ENCODE measurements at places on chromosomes 1 and 21.

GRCh38 chr1:224670506-224670905 is 54.4 kb downstream of the CNIH3 start:
- DNase-seq: no peak

GRCh38 chr1:16129921-16130543 is 25.8 kb downstream of the EPHA2 start:
- DNase-seq: no peak

GRCh38 chr1:178651742-178652141 is 73.3 kb upstream of the RALGPS2 start:
- DNase-seq: no peak

- DNase-seq: no peak
Measured at GRCh38 chr1:147722124-147722523, 38.3 kb downstream of the GJA5 start.

- DNase-seq: no peak
Measured at GRCh38 chr1:76951153-76951552, 83.9 kb downstream of the ST6GALNAC5 start.

DNA sequence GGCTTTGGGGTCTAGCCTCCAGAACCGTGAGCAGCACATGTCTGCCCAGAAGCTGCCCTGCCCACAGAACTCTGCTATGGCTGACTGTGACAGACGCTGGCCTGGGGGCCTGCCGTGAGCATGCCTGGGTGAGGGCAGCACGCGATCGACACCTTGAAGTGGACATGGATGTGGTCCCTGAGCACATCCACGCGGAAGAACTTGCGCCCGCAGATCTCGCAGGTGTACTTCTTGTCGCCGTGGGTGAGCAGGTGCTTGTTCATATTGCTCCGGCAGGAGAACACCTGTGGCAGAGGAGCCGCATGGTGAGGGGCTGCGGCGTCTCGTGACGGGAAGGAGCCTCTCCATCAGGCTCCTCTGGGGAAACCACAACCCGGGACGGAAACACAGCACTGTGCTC is 56.0 kb downstream of the PRDM15 start:
- no peak for DNase-seq

- no peak for DNase-seq
Measured at GRCh38 chr1:236284291-236284721, 2.5 kb upstream of the ERO1B start.

- DNase-seq: no peak
Measured at GRCh38 chr1:72100771-72101170, 181.6 kb downstream of the NEGR1 start.

- DNase-seq: no peak
Measured at GRCh38 chr21:31879241-31879650, 6.4 kb downstream of the HUNK start.

GRCh38 chr1:151534662-151535278 is 5.3 kb upstream of the TUFT1 start:
- DNase-seq: peak; percentile 74

DNA sequence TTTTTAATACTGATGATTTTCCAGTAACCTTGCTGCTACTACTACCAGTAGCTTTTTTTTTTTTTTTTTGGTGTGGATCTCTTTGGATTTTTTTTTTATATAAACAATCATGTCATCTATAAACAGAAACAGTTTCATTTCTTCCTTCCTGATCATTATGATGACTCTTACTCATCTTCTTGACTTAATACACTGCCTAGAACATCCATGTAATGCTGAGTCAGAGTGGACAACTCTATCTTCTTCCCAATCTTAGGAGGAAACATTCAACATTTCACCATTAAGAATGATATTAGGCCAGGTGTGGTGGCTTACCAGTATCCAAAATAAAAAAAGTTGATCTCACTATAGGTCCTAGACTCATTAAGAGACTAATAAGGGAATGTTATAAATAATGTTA is 69.1 kb downstream of the RUSC1 start:
- no peak for DNase-seq

DNA sequence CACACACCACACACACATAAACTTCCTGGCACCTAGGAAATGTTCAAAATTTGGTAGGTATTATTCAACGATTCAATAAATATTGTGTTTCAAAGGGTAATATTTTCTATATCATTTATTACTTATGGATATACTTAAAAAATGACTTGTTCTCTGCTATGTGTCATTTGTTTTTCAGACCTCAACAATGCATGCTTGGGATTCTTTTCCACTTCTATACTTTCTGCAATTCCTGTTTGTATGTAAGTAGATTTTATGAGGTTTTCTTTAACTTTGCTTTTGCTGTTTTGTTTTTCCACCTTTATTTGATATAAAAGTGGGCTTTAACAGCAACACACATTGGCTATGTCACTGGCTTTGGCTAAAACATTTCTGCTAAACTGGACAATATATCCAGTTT is 3.5 kb downstream of the CEP170 start:
- DNase-seq: no peak

DNA sequence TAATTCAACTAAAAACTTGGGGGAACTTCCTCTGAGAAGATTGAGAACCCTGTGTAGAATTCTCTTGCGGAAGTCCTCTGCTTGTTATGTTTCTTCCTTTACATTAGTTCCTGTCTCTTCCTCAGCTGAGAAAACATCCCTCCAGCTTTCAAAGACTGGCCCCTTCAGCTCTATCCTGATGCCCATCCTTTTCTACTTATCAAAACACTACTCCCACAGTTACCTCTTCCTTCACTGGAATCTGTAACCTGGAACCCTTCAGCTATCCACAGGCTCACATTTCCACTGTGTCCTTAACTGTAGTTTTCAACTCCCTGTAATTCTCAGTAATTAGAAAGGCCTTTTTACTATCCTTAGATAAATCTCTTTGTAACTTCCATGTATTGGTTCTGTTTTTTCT is 6.0 kb upstream of the DEDD start:
- no peak for DNase-seq

- no peak for DNase-seq
Measured at GRCh38 chr1:17914987-17915386, 159.9 kb downstream of the ACTL8 start.

- DNase-seq: no peak
Measured at GRCh38 chr1:99005537-99005942, 879 bp upstream of the PLPPR5 start.

GRCh38 chr1:220378571-220379302 is 106.5 kb upstream of the RAB3GAP2 start:
- DNase-seq: no peak

DNA sequence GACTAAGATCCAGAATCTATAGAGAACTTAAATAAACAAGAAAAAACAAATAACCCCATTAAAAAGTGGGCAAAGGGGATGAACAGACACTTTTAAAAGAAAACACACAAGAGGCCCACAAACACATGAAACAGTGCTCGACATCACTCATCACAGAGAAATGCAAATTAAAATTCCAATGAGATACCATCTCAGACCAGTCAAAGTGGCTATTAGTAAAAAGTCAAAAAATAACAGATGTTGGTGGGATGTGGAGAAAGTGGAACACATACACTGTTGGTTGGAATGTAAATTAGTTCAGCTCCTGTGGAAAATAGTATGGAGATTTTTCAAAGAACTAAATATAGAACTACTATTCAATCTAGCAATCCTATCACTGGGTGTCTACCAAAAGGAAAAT is 143.1 kb downstream of the IFI44 start:
- DNase-seq: no peak

DNA sequence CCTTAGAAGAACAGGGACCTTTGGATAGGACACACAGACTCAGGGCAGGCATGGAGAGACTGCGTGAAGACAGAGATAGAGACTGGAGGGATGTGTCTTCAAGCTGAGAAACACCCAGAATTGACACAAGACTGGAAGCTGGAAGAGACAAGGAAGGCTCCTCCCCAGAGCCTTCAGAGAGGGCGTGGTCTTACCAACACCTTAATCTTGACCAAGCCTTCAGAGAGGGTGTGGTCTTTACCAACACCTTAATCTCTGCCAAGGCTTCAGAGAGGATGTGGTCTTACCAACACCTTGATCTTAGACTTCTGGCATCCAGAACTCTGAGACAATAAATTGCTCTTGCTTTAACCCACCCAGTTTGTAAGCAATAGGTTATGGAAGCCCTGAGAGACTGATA is 481.4 kb upstream of the VAMP3 start:
- no peak for DNase-seq

DNA sequence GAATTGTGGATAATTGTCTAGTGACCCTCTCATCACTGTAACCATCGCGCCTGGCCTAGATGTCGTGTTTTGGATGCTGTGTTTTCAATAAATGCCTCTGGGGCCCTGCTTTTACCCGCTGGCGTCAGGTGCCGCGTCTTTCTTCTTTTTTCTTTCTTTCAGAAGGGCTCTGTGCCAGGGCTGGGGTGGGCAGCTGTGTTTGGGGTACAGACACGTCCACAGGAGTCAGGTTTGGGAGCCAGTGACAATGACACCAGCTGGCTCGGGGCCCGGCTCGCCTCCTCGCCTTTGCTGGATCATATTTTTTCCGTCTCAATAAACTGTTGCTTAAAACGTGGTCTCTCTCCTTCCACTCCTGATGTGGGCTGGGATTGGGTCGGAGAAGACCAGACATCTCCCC is 16.1 kb downstream of the TMEM201 start:
- no peak for DNase-seq

GRCh38 chr1:28070725-28071593 is 17.5 kb downstream of the EYA3 start:
- no peak for DNase-seq

- no peak for DNase-seq
Measured at GRCh38 chr1:167635156-167635648, 5.2 kb downstream of the RCSD1 start.

- DNase-seq: no peak
Measured at GRCh38 chr1:97989094-97989680, 68.4 kb upstream of the DPYD start.

- no peak for DNase-seq
Measured at GRCh38 chr1:213988507-213989001, 781 bp downstream of the PROX1 start.

DNA sequence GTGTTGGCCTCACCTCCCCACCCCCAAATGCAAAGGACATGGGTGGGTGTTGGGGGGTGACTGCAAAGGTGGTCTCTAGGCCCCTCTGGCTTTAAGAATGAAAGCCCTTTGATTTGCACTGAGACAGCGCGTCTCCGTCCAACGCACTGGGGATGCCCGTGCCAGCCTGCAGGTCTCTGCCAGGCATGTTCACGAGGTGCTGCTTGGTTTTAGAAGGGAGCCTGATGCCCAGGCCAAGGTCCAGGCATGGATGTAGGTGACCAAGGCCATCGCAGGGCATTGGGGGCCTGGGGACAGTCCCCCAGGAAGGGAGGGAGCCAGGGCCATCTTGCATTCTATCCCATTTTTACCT is 363.6 kb upstream of the VAMP3 start:
- no peak for DNase-seq

GRCh38 chr1:34164771-34165391 is at the start of gene CSMD2:
Gene CSMD2 (minus strand): TSS chr1:34165230. CDS start chr1:34165097, 133 bp downstream.
- DNase-seq: no peak

DNA sequence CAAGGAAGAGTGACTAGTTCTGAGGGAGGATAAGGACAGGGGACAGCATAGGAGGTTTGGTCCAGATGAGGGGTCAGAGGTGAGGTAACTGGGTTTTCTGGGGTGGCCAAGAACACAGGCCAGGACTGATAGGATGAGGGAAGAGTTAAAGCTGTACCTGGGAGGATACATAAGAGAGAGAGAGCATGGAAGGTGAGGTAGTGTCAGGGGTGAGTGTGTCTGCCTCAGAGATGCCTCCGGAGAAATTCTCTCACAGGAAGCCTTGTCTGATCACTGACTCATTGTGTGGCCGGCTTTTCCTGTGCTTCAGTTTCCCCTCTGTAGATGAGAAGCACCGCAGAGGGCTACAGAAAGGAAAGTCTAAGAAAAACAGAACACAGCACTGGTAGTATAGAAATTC is 40.2 kb downstream of the FASLG start:
- DNase-seq: no peak

GRCh38 chr21:28910280-28910887 is 82.3 kb downstream of the LTN1 start:
- no peak for DNase-seq

DNA sequence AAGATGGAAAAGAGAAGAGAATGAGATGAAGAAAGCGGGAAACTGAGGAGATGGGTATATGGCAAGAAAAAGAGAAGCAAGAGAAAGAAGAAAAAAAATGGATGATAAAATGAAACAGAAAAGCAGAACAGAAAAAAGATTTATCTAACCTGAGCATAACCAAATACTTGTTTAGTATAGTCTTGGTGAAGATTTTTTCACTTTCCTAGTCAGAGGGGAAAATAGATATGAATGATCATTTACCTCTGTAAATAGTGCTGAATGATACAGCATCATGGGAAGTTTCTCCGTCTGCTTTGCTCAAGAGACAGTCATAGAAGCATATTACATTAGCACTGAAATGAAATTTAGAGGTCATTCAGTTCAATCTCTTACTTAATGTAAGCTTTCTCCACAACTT is 36.1 kb upstream of the PLPPR4 start:
- no peak for DNase-seq

DNA sequence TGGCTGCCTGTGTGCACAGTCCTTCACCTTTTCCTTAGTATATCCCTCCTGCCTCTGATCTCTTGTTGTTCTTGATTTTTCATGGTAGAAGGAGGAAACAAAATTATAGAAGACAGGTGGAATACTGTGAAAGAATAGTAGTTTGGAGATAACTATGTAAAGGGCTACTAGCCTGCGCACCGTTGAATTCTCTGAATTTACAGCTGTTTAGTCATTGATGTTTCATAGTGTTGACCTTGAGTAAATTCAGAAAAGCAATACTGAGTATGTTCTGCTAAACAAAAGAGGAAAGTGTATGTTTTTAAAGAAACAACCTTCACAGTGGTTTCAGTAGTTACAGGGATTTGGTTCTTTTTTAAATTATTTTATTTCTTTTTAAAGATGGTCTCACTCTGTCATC is 18.1 kb downstream of the CAMTA1 start:
- DNase-seq: no peak

GRCh38 chr1:171250263-171250662 is 2.0 kb downstream of the FMO1 start:
- DNase-seq: no peak

GRCh38 chr1:209341146-209341545 is 242.4 kb upstream of the CAMK1G start:
- DNase-seq: no peak

- no peak for DNase-seq
Measured at GRCh38 chr1:169196581-169196980, 90.1 kb downstream of the ATP1B1 start.

DNA sequence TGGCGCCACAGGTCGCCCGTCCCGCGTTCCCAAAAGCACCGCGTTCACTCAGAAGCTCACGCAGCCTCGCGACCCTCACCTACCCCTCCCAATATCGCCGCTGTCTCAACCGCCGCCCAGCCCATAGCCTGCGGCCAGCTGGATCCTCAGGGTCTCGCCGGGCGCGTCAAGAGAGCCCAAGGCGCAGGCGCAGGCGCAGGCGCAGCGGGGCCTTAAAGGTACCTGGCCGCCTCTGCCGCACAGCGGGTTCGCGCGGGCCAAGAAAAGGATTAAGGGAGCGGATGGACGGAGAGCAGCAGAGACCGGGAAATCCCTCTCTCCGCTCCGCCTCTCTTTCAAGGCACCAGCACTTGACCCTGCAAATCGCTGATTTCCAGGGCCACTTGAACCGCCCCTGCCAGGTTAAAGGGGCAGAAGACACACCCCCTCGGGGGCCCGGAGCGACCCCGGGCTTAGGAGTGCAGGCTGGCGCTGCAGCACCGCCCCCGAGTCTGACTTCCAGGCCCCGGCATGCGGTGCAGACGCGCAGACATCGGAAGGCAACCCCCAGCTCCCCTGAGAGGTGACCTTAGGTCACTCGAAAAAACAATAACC is at the start of gene NBPF20:
NBPF20 (minus strand) TSS at position 168 of the 594 bp plus-strand sequence. CDS start 20,331 bp downstream, outside the sequence.
- peak; percentile 98 for DNase-seq
